ENCODE measurements at places on chromosomes 1 and 21. TPM values are rescaled to one million over a fixed set of nuclear protein-coding genes. Genes with fewer than 3 reads are reported as not detected.

DNA sequence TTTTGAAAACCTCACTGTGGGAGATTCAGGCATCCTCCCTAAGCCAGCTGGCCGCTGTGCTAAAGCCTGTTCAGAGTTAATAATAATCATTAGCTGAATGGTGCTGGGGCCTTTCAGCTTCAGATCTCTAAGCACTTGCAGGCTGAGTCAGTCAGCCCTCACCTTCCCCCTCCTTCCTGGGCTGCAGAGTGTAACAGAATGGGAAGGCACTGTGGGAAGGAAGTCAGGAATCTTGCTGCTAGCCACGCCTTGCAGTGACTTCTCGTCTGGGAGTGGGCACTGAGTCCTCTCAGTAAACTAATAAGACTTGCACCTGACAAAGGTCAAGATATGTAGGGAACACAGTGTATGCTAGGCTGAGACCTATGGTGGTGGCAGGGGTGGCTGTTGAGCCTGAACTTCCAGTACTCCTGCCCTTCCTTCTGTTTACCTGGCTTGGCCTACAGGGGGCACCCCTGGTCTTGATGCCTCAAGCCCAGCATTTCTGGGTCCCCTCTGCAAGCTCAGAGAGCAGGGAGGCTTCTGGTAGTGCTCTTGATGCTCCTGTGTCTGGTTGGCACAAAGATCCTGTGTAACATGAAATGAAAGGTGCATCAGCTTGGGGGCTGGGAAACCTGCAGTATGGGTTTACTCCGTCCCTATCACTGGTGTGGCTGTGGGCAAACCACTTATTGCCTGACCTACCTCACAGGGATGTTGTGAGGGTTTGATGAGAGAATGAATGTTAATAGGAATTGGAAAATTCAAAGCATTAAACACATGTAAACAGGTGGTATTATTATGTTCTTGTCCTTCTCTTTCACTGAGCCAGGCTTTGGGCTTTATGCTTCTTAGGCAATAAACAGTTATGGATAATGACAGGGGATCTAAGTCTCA, 6.0 kb downstream of the CYB561D1 start:
- H3K4me1 ChIP-seq = peaks cover 56% of the 10 kb centered on the region
- H3K4me3 ChIP-seq = no peak overlapping the region
- no peaks in the 10 kb centered on the region for H3K27me3 ChIP-seq
- peaks cover 54% of the 10 kb centered on the region for H3K36me3 ChIP-seq
- peak; percentile 38 for DNase-seq
- no peak overlapping the region for H3K27ac ChIP-seq

SH2D2A gene
- total RNA-seq = 453 TPM

GRCh38 chr1:209249280-209249670, 334.2 kb upstream of the CAMK1G start:
- H3K27me3 ChIP-seq = no peaks in the 10 kb centered on the region
- H3K36me3 ChIP-seq = no peaks in the 10 kb centered on the region
- H3K4me1 ChIP-seq = no peaks in the 10 kb centered on the region
- no peak for DNase-seq

SERPINC1 gene
- total RNA-seq = not detected

DNA sequence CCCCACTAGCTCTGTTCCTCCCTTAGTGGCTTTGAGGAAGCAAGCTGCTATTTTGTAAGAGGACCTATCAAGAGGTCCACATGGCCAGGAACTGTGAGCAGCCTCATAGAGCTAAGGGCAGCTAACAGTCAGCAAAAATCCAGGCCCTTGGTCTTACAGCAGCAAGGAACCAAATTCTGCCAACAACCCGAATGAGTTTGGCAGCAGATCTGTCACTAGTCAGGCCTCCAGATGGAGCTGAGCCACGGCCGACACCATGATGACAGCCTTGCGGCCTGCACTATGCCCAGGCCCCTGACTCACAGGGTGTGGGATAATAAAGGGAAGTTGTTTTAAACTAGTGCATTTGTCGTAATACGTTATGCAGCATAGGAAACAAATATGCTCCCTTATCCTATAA, 28.0 kb upstream of the H3-3A start:
- no peaks in the 10 kb centered on the region for H3K4me1 ChIP-seq
- DNase-seq = no peak
- no peak overlapping the region for H3K4me3 ChIP-seq
- no peak overlapping the region for H3K27ac ChIP-seq
- no peaks in the 10 kb centered on the region for H3K36me3 ChIP-seq
- H3K27me3 ChIP-seq = peaks cover 1% of the 10 kb centered on the region

GRCh38 chr1:245200146-245200545, 45.4 kb downstream of the KIF26B start:
- no peaks in the 10 kb centered on the region for H3K36me3 ChIP-seq
- H3K4me1 ChIP-seq = no peaks in the 10 kb centered on the region
- no peak overlapping the region for H3K4me3 ChIP-seq
- peaks cover 6% of the 10 kb centered on the region for H3K27me3 ChIP-seq
- no peak overlapping the region for H3K27ac ChIP-seq

Data from activated T-helper 2 cell treated with anti-CD3 and anti-CD28 coated beads, Interferon-gamma antibody, Interleukin-2, Interleukin-4, amounts not matched to agents 10 μg/mL and 5 μg/mL and 100 μg/mL, durations not matched to agents 14 hours and 24 hours and 36 hours (primary cell).